ENCODE measurements at places on chromosomes 16 and 17. TPM values are rescaled to one million over a fixed set of nuclear protein-coding genes. Genes with fewer than 3 reads are reported as not detected.

The C16orf74 gene
- total RNA-seq: 2.3 TPM

The CETP gene
- not detected for total RNA-seq

The MRM1 gene
- total RNA-seq: 3.7 TPM

The HBQ1 gene
- total RNA-seq: not detected

The REXO5 gene
- total RNA-seq: 7.0 TPM

The PRSS21 gene
- total RNA-seq: not detected

The GDPD3 gene
- 0.73 TPM for total RNA-seq

The SPNS3 gene
- total RNA-seq: not detected

The GAS2L2 gene
- not detected for total RNA-seq

The ACSM2A gene
- total RNA-seq: not detected

The CSH2 gene
- total RNA-seq: not detected

The PABPN1L gene
- total RNA-seq: not detected

The TNFRSF17 gene
- total RNA-seq: not detected

The SLC6A2 gene
- total RNA-seq: not detected

The PSMC3IP gene
- total RNA-seq: 0.97 TPM

The C17orf50 gene
- total RNA-seq: not detected

The KRT17 gene
- 25.7 TPM for total RNA-seq

The PRR15L gene
- not detected for total RNA-seq

The OR1D5 gene
- not detected for total RNA-seq

The EME1 gene
- 0.85 TPM for total RNA-seq

The CPD gene
- total RNA-seq: 76.6 TPM

The NAE1 gene
- 45.6 TPM for total RNA-seq

The KRTAP4-6 gene
- total RNA-seq: not detected

The C1QTNF1 gene
- 24.7 TPM for total RNA-seq

The GPRC5C gene
- 5.0 TPM for total RNA-seq

The C16orf87 gene
- total RNA-seq: 6.0 TPM

The CDC6 gene
- total RNA-seq: 2.3 TPM

The BCL6B gene
- 0.16 TPM for total RNA-seq

The RHBDL3 gene
- 0.49 TPM for total RNA-seq

The SMARCD2 gene
- total RNA-seq: 99.9 TPM

The MT1E gene
- total RNA-seq: 16.6 TPM

The TMEM114 gene
- total RNA-seq: 0.24 TPM

The NHLRC4 gene
- 2.6 TPM for total RNA-seq

The CRYM gene
- total RNA-seq: 0.24 TPM

The MYO15B gene
- total RNA-seq: 4.2 TPM

The SLC4A1 gene
- total RNA-seq: not detected

The HNF1B gene
- total RNA-seq: not detected

The G6PC1 gene
- total RNA-seq: not detected

The SLC13A5 gene
- total RNA-seq: not detected

The KRT28 gene
- not detected for total RNA-seq

The MPO gene
- not detected for total RNA-seq

The PRR29 gene
- under 0.01 TPM for total RNA-seq

The DDX42 gene
- 72.7 TPM for total RNA-seq

The EEF2K gene
- total RNA-seq: 25.3 TPM

The ENPP7 gene
- total RNA-seq: not detected

The OR3A3 gene
- total RNA-seq: not detected

The TLCD2 gene
- total RNA-seq: 5.2 TPM

The ASIC2 gene
- total RNA-seq: not detected

The EFCAB5 gene
- under 0.01 TPM for total RNA-seq

All from hair follicle dermal papilla cell (primary cell).